WTC11 (cell line): ENCODE measurements at places on chromosomes 12 and 14. TPM values are rescaled to one million over a fixed set of nuclear protein-coding genes. Genes with fewer than 3 reads are reported as not detected.
A peak's percentile ranks its signal among the peaks of the same experiment; 100 is the strongest.

Gene KRT75
- total RNA-seq, result not detected in 3 replicates

DNA sequence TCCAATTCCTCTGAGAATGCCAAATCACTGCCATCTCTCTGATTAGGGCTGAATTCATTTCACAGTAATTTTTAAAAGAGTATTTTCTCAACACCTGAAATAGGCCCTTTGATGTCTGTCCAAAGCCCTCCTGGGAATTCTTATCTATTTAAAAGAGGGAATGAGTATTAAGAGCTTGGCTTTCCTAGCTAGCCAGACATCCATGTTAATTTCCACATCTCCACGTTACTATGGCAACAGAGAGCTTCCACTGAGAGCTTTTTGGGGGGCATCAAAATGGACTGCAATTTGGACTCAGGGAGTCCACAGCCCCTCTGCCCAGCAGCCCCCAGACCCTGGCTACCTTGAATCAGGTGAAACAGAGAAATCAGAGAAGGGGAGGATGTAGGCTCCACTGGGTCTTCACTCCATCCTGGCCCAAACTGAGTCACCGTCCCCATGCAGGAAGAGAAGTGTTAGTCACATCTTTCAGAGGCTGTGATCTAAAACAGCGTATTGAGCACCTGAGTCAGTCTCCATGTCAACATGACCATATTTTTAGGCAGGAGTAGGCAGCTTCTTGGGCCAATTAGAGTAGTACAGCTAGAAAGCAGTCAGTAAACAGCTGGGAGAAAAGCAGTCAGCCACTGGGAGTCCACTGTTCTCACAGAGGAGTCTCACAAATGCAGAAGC lies 7.0 kb upstream of the FICD start:
- H3K27me3 ChIP-seq, result peaks cover 7% of the 10 kb centered on the region; the same call in 1 of the 2 replicates
- H3K36me3 ChIP-seq, result peaks cover 15% of the 10 kb centered on the region
- H3K4me3 ChIP-seq, result no peak overlapping the region
- peaks cover 17% of the 10 kb centered on the region for H3K4me1 ChIP-seq
- no peak overlapping the region for H3K27ac ChIP-seq
- DNase-seq, result no peak

Gene KITLG
- 8.1 to 12.5 TPM (median 8.9 TPM) in 3 replicates for total RNA-seq

DNA sequence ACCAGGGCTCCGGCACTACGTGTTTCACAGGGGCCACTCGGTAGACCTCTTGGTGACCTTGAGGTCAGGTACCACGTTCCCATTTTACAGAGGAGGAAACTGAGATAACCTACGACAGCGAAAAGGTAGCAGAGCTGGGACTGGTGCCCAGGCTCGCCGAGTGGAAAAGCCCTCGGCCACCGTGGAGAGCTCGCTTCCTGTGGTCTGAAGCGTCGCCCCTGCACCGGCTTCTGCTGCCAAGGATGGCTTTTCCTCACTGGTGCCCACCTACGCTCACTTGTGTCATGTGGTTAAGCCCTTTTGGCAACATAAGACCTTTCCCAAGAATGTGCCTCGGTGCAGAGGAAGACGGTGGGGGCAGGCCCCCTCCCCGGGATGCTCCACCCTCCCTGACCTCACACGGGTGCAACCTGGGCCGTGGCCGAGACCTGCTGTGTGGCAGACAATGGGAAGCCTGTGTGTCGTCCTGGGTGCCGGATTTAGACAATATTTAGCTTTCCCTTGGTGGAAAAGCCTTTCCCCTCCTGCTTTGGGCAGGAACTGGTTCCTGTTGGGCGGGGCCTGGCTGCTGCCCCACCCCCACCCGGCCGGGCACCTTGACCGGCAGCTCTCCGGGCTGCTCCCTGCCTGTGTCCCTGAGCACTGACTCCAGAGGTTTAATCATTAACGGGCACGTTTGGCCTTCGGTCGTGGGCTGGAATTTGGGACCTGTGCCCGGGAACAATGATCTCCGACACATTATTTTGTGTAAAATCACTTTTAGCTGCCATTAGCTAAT lies 32.4 kb upstream of the PPP1R13B start:
- peak; percentile 40 for DNase-seq
- H3K27ac ChIP-seq, result peak overlapping the region; percentile 12; the same call in 1 of the 2 replicates

DNA sequence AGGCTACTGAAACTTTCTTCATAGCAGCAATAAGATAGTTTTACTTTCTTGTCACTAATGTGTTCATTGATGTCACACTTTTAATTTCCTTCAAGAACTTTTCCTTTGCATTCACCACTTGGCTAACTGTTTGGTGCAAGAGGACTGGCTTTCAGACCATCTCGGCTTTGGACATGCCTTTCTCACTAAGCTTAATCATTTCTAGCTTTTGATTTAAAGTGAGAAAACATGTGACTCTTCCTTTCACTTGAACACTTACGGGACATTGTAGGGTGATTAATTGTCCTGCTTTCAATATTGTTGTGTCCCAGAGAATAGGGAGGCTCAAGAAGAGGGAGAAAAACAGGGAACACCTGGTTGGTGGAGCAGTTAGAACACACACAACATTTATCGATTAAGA lies 41.9 kb downstream of the IFNG start:
- no peak overlapping the region for H3K4me3 ChIP-seq
- H3K27ac ChIP-seq, result no peak overlapping the region
- H3K27me3 ChIP-seq, result peaks cover 4% of the 10 kb centered on the region
- peaks cover 16% of the 10 kb centered on the region for H3K4me1 ChIP-seq
- no peak for DNase-seq

Gene TAS2R30
- total RNA-seq, result 1.2 to 1.7 TPM (median 1.4 TPM) in 3 replicates

- no peaks in the 10 kb centered on the region for H3K27me3 ChIP-seq
- H3K4me3 ChIP-seq, result no peak overlapping the region
- H3K36me3 ChIP-seq, result no peaks in the 10 kb centered on the region
- H3K27ac ChIP-seq, result peak overlapping the region; percentile 88
- H3K4me1 ChIP-seq, result peaks cover 32% of the 10 kb centered on the region
- DNase-seq, result no peak
Measured at GRCh38 chr12:79409562-79409961, 281.2 kb downstream of the PAWR start.

DNA sequence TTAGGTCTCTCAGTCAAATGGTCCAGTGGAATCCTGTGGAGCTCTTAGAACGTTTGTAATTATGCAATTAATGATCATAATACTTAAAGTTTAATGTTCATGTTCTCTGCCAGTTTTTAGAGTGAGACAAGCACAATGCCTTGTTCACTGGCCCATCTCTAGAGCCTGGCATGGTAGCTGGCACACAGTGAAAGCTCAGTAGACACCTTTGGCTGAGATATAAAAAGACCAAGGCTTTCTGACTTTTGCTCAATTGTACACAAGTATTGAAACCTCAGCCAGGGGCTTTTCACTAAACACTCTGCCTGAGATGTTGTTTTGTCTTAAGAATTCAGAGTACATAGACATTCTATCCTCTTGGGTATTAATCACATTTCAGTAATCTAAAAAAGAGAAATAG lies 241.8 kb upstream of the ATP2B1 start:
- DNase-seq, result no peak
- H3K27ac ChIP-seq, result no peak overlapping the region
- H3K4me3 ChIP-seq, result no peak overlapping the region
- H3K4me1 ChIP-seq, result peaks cover 30% of the 10 kb centered on the region

DNA sequence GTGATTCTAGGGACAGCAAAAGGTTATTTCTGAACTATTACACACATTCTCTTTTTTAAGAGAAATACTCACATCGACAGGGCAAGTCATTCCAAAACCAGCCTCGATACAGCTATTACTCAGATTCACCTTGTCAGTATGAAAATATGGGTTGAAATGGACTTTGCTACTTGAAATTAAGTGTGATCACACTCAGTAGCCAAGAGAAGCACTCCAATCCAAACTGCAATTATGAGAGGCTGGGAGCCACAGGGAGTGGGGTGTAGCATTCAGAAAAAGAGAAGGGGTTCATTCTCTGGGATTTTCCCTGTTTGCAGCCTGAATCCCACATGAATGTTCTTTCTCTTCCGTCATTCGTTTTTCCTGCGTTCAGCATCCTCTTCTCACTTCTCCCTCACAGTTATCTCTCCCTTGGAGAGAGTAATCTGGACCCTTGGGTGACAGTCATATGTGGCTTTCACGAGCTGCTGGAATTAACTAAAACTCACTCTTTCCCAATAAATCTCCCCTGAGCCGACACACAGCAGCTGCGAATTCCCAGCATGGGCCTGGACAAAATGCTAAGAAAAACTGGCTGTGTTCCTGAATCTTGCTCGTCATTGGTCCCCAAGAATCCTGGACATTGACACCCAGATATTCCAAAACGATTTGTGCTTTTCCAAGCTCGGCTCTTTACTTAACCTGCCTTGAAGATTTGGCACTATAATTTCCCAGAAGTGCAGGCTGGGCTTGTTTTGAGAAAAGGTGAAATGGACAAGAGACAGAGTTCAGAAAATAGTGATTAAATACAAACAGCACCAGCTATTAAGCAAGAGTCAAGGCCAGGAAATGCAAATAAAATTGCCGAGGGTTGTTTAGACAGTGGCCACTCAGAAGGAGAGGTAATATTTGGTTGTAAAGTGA lies 199.5 kb upstream of the PLEKHG7 start:
- no peak overlapping the region for H3K27ac ChIP-seq
- DNase-seq, result no peak
- H3K36me3 ChIP-seq, result no peaks in the 10 kb centered on the region
- H3K27me3 ChIP-seq, result no peaks in the 10 kb centered on the region

DNA sequence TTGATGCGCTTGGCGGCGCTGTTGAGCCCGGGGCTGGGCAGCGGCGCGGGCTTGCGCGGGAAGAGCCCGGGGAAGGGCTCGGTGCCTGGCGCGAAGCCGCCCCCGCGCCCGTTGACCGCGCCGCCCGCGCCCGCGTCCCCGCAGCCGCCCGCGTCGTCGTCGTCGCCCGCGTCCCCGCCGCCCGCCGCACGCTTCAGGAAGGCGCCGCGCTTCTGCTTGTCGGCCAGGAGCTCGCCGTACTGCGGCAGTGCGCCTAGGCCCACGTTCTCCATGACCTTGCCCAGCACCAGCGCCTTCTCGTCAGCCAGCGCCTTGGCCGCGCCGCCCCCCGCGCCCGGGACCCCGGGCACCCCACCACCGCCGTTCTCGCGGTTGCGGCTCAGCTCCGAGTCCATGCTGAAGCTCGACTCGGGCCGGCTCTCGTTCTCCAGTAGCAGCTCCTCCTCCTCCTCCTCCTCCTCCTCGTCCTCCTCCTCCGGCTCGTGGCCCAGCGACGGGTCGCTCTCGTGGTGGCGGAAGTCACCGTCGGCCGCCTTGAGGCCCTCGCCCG lies 97.2 kb downstream of the BCL11B start:
- no peak for DNase-seq
- no peak overlapping the region for H3K4me3 ChIP-seq
- peaks cover 3% of the 10 kb centered on the region; the same call in 1 of the 2 replicates for H3K36me3 ChIP-seq

DNA sequence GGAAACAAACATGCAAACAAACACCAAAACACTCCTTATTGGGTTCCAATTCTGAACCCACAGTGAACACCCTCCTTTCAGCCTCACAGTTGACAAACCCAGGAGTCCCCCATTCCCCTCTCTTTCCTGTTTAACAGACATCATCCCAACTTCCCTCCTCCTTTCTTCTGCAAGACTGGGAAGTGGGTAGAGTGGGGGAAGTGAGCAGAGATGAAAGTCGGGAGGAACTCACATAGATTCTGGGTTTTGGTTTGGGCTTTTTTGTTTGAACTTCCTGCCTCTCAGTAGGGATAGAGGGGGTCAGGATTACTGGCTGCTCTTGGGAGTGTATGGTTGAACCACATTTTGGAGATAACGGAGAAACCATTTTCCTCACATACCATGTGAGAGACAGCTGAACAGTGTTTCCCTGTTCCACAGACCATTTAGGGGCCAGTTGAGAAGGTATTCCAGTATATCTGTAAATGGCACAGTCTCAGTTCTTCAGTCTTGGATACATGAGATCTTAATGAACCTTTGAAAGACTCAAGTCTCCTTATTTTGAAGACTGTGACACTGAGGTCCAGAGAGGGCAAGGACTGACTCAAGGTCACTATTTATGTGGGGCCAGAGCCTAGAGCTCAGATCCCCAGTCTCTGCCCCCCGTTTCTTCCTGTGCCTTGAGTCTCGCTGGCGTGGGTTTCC lies 3.9 kb upstream of the GPR84 start:
- H3K4me3 ChIP-seq, result peak overlapping the region; percentile 75
- H3K36me3 ChIP-seq, result peaks cover 14% of the 10 kb centered on the region
- DNase-seq, result no peak
- peaks cover 52% of the 10 kb centered on the region for H3K27me3 ChIP-seq
- H3K4me1 ChIP-seq, result peaks cover 24% of the 10 kb centered on the region

DNA sequence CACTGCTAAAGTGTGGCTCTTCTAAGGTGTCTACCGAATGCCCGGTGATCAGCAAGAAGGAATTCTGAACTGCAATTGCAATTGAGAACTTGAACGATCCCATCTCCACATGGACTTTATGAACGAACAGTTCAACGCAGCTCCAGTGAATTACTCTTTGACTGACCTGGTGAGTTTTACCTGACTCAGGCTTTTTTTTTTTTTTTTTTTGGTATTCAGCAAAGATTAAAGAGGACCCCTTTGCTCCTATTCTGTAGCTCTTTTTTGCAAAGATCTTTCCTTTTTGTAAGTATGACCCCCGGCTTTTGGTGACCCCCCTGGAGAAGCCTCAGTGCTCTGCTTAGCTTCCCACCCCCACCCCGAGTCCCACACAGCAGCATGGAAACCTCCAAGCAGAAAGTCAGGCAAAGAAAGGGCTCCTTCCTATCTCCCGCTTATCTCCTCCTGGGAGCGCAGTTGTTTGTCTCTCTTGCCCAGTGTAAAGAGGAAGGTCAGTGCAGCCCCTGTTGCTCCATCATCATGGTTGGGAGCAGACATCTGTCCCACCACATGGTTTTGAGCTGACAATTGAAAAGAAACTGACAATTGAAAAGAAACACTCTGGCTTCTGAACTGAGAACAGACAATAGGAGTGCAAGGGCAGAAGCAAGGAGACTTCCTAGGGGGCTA lies 72.1 kb upstream of the DIO3 start:
- no peaks in the 10 kb centered on the region for H3K4me1 ChIP-seq
- H3K4me3 ChIP-seq, result no peak overlapping the region
- H3K27ac ChIP-seq, result no peak overlapping the region
- DNase-seq, result no peak

Gene G2E3
- 63.1 to 66.2 TPM (median 64.3 TPM) in 3 replicates for total RNA-seq

Gene HOXC5
- not detected in 3 replicates for total RNA-seq

GRCh38 chr12:23028158-23028802 lies 403.3 kb downstream of the ETNK1 start:
- H3K36me3 ChIP-seq, result no peaks in the 10 kb centered on the region
- no peak overlapping the region for H3K4me3 ChIP-seq
- DNase-seq, result no peak

DNA sequence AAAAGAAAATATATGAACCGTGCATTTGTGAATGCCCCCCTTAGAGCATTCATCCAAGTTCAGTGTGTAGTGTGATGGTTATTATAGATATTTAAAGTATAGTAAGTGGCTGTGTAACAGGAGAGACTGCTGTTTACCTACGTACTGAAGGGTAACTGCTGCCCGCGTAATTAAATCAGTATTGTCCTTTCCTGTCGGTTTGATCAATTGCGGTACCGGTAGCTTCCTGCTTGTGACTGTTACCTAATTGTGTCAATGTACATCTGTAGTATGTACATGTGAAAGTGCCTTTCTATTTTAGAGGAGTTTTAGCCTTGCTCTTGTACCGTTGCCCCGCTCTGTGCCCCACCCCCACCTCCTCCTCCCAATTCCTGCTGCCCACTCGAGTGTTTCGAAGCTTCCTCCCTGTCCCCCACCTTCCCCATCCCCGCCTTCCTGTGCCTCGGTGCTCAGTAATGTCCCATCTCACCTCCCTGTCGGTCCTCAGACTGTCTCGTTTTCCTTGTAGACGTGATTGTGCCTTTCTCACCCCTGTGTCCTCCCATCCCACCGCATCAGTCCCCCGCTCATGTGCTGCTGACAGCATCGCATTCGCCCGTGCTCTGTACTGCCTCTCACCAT lies 75.0 kb downstream of the KICS2 start:
- no peak overlapping the region for H3K27ac ChIP-seq
- no peak for DNase-seq
- peak overlapping the region; percentile 27; the same call in 1 of the 2 replicates for H3K4me3 ChIP-seq

Gene FIGNL2
- 9.9 to 10.3 TPM (median 10.0 TPM) in 3 replicates for total RNA-seq
